ENCODE measurements at places on chromosomes 2 and 18.
A peak's percentile ranks its signal among the peaks of the same experiment; 100 is the strongest.

DNA sequence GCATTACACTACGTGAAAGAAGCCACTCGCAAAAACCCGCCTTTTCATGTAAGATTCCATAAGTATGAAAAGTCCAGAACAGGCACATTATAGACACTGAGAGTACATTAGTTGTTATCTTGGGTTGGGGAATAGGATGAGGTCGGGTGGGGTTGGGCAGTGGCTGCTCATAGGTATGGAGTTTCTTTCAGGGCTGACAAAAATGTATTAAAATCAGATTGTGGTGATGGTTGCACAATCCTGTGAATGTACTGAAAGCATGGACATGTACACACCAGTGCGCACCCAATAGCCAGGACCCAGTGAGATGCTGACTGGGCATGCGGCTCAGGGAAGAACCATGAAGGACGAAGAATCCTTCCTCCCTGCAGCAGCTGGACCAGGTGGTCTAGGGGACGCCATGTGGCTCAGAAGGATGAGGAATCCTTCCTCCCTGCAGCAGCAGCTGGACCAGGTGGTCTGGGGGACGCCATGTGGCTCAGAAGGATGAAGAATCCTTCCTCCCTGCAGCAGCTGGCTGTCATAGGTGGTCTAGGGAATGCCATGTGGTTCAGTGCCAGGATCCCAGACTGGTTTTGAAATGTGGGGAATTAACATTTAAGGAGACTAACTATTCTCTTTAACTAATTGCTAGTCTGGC lies 50.1 kb downstream of the MBP start:
- no peak for DNase-seq

GRCh38 chr2:30486655-30487054 lies 39.6 kb downstream of the LCLAT1 start:
- no peak for DNase-seq

DNA sequence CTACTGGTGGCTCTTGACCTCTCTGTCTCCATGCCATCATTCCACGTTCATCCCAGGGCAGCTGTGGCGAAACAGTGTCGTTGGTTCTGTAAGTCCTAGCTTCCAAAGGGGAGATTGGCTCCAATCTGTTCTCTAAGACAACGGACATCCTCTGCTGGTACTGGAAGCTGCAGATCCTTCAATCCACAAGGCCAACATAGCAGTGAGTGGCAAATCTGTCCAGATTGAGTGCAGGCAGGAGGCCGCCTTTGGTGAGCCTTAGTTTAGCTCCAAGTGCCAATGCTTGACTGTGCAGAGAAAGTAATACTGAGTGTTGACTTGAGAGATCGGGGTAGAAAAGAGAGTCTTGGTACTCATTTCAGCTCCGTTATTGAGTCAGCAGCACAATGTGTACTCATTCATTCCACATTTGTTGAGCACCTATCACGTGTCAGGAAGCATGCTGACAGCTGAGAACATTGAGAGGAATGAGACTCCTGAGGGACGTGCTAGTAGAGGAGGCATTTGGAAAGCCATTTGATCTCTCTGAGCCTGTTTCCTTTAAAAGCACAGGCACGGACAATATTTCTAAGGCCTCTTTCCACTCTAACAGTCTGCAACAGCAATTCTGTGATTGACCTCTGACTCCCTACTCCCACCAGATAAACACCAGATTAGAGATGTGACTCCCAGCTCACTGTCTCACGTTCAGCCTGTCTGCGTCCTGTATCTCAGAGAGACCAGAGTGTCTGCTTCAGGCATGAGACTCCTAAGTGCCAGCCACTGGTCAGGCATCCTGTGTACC lies 306.0 kb downstream of the CLIP4 start:
- no peak for DNase-seq

DNA sequence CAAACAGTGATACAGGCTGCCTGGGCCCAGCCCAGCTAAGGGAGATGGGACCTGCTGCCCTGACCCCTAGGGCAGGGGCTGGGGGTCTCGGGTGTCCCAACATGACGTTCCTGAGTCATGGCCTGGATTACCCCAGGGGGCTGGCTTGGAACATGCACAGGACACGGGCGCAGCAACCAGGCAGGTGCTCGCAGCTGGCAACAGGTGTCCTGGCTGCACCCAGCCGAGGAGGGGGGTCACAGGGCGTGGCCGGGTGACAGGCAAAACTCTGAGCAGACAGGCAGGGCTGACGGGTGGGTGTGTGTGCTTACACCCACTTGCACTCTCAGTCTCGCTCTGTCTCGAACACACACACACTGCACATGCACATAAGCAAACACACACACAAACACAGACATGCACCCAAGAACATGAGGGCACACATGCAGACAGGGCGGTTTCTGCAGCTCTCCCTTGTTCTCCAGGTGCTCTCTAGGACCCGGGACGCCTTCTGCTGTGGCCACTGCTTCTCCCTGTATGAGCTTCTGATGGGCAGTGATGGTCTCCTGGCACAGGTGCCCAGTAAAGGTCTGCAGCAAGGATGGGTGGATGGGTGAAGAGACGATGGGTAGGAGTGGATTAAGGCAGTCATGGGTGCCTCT lies 33.7 kb upstream of the TAF1B start:
- peak; percentile 26 for DNase-seq

- no peak for DNase-seq
Observed at GRCh38 chr2:146978577-146979555, 866.0 kb upstream of the ACVR2A start.

GRCh38 chr18:75162467-75162866 lies 46.5 kb downstream of the PTGR3 start:
- DNase-seq = no peak

DNA sequence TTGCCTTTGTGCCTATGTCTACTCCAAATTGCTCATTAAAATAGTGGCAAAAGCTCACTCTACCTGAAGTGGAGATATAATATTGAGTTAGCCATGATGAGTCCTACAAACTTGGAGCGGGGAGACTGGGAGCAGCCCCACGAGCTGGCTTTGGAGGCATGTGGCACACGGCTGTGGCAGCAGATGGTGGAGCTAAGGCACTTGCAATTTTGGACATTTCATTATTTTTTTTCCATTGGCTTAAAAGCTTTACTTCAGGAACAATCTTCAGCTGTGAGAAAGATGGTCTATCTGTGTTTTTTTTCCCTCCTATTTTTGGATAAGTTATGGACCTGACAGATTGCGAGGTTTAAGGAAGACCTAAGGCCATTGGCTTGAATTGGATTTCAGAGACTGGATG lies 578.3 kb downstream of the CMPK2 start:
- DNase-seq = no peak

GRCh38 chr2:219798430-219798829 lies 171.0 kb downstream of the SLC4A3 start:
- no peak for DNase-seq

DNA sequence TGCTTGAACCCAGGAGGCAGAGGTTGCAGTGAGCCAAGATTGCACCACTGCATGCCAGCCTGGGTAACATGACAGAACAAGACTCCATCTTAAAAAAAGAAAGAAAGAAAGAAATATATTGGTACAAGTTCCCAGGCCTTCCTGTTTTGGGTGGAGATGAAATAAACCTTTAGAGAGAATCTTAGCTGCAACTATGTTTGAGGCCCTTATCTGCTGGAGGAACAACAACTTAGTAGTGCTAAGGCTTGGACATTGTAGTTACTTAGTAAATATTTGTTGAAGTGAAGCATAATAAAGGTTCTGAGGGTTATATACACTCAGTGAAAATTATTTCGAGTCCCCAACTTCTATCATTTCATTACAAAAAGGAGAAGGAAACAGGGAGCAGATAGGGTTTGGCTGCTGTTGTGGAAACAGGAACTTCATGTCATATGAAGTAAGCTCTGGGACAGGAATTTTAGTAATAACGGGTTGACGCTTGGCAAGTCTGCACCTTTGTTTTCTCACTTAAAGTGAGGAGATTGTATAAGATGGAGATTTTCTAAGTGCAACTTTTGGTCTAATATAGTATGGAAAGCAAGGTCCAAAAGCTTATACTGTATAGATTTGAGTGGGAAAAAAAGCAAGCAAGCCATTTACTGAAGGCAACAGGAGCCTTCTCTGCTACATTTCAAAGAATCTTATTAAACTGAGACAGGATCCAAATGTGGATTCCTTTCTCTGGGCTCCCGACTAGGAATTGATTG lies 40.0 kb upstream of the AGPS start:
- no peak for DNase-seq

DNA sequence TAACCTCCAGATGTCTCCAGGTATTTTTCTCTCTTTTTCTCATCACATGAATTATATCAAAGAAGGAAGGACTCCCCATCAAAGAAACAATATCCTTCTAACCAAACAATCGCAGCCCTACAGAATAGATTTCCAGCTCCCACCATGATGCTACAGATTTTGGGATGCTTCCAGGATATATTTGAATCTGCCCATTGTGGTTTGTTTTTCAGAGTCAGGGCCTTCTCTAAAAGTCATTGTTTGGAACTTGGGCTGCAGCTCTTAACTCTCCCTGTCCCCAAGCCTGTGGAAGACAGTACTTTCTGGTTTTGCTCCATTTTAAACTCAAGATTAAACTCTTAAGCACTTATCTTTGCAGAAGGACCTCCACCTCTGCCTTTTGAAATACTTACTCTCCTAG lies 223.2 kb downstream of the PMAIP1 start:
- DNase-seq = no peak

DNA sequence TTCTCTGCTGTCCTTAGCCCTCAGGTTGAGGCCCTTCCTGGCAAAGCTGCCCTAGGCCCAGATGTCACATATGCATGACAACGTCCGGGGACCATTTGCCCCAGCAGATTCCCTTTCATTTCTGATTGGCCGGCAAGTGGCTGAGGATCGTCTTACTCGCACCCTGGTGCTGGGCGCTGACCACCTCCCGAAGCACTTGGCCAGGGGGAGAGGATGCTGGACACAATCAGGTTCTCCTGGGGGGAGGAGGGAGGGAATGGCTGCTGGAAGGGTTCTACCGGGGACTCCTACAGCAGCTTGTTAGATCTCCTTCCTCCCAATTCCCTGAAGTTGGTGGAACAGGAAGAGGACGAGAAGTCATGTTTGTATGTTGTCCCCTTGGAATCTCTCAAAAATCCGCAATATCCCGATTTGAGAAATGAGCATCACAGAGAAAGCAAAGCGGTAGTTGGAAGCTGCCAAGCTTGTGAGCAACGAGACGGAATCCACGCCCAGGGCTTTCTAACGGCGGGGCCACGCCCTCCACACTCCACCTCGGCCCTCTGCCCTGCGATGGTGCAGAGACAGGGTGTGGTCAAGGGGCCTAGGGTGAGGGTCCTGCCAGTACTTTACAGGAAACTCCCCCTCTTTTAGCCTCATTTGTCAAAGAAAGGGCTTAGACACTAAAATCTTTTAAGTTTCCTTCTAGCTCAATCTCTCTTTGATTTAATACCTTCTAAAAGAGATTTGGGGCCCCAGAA lies 61.8 kb upstream of the YWHAQ start:
- DNase-seq = no peak

DNA sequence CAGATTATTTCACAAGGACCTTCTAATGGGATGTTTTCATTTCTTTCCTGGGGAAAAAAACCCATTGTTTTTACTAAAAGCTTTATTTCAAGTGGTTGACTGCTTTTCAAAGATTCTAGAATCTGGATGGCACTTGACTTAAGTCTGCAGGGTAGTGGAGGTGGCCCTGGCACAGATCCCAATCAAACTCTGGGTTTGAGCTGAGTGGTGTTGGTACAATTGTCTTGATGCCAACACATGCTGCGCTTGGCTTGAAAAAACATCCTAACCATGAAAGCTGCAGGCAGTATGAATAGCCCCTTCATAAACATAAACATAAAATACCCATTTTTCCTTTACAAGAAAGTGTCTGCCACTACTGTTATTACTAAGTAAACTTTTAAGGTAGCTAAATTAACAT lies 3.6 kb downstream of the PAPOLG start:
- no peak for DNase-seq

GRCh38 chr2:86302320-86302719 lies 35.1 kb downstream of the REEP1 start:
- no peak for DNase-seq

GRCh38 chr2:170770008-170770605 lies at the start of gene ERICH2:
Gene ERICH2, plus strand, starts transcription at chr2:170770378. Its CDS starts 304 bp downstream, at chr2:170770682.
- DNase-seq = peak; percentile 75

GRCh38 chr2:96792772-96793749 lies 23.0 kb upstream of the CNNM3 start:
- DNase-seq = no peak

DNA sequence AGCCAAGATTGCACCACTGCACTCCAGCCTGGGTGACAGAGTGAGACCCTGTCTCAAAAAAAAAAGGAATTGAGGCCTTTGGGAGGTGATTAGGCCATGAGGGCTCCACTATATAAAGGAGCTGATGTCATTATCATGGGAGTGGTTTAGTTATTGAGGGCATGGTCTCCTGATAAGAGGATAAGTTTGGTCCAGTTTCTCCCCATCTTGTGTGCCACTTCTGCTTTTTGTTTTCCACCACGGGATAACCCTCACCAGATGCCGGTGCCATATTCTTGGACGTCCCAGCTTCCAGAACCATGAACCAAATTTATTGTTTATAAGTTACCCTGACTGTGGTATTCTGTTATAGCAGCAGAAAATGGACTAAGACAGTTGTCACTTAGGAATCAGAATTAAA lies 125.8 kb downstream of the C1D start:
- no peak for DNase-seq

DNA sequence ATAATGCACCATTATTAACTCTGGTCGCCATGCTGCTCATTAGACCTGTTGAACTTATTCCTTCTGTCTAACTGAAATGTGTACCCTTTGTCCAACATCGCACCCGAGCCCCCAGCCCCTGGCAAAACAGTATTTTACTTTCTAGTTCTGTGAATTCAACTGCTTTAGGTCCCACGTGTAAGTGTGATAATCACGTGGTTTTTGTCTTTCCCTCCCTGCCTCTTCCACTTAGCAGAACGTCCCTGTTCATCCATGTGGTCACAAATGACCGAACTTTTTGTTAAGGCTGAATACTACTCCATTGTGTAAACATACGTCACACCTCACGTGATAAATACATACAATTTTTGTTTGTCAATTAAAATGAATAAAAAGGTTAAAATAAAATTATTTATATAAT lies 826.9 kb downstream of the DCDC2C start:
- DNase-seq = no peak

GRCh38 chr18:21361307-21361880 lies 119.4 kb downstream of the GREB1L start:
- DNase-seq = no peak

DNA sequence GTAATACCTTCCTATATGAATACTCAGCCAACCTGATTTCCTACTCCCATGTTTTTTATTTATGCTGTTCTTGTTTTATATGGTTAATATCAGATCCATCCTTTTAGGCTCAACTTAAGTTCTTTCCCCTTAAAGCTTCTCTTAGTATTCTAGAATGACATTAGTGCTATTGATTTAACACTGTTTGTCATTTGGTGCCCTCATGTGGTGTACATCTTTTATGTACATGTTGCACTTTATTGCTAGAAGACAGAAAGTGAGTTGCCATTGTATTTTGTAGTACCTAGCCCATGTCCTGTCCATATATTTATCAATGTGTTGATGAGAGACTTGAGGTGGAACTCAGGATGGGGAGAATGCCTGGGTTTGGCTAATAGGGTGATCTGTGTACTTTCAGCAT lies 2.5 kb downstream of the HTRA2 start:
- no peak for DNase-seq

GRCh38 chr2:72625366-72625765 lies 200.5 kb downstream of the EXOC6B start:
- no peak for DNase-seq

- no peak for DNase-seq
Observed at GRCh38 chr2:219125886-219126270, 34.7 kb downstream of the NHEJ1 start.

GRCh38 chr2:100126897-100127401 lies 15.4 kb downstream of the AFF3 start:
- no peak for DNase-seq

- no peak for DNase-seq
Observed at GRCh38 chr2:113980946-113981345, 91.1 kb downstream of the ACTR3 start.

Measured in GM13976 (cell line).